ENCODE measurements at places on chromosomes 5 and 9. TPM values are rescaled to one million over a fixed set of nuclear protein-coding genes. Genes with fewer than 3 reads are reported as not detected.

The SPINK6 gene
- not detected for total RNA-seq

The NDOR1 gene
- 2.4 TPM for total RNA-seq

The IRGM gene
- total RNA-seq: not detected

The AIF1L gene
- 0.60 TPM for total RNA-seq

The MEIKIN gene
- total RNA-seq: not detected

The JAKMIP2 gene
- not detected for total RNA-seq

The FBP2 gene
- not detected for total RNA-seq

The CCL19 gene
- not detected for total RNA-seq

The TBC1D2 gene
- total RNA-seq: 0.99 TPM

The GAS1 gene
- total RNA-seq: 1.6 TPM

The LCNL1 gene
- total RNA-seq: not detected

The CARD6 gene
- total RNA-seq: 27.0 TPM

GRCh38 chr9:123353984-123354591 is 1.9 kb upstream of the CRB2 start:
- peak; percentile 75 for DNase-seq

GRCh38 chr5:136090319-136090718 is 42.3 kb upstream of the SMAD5 start:
- DNase-seq: no peak

DNA sequence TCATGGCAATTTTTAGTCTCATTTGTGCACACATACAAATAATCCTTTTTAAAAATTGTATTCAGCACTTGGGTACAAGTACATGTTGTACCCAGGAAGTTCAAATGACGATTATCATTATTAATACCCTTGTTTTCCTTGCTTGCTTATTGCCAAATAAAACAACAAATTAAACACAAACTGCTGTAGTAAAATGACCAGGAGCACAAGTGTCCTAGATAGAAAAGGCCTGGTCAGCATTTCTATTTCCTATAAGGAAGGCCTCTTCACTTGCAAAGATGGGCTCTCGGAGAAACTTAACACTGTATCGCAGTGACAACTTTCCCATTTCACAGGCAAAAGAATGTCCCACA is 34.7 kb upstream of the PLPP1 start:
- DNase-seq: no peak

DNA sequence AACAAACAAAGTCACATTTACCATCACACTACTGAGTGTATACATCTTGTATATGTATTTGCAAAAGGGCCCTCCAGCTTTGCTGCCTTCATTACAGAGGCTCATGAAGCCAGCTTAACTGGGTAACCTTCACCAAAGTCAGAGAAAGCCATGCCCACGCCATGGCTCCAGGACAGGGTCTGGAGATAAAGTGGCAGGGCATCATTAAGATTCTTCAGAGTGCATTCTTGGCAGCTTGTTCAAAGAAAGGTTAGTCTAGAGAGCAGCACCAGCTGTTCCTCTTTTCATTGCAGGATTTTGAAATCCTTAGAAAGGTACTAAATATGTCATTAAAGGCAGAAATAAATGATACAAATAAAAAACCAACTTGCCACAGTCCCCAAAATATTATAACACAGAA is 333.2 kb downstream of the NDUFS4 start:
- no peak for DNase-seq

DNA sequence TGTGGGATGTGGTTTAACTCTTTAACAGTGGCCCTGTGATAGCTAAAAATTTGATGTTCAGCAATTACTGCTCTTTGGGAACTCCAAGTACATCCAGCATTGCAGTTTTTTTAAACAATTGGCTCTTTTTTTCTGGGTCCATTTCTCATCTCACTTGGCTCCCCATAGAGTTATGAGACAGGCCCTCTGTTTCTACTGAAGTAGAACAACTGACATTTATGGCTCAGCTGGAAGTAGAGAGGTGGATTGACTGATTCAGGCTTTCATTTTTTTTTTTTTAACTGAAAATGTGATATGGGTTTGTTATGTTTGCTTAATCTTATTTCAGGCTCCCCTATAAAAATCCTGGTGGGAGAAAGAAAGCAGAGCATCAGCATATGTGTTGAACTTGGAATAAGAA is 96.6 kb upstream of the CD180 start:
- DNase-seq: no peak

DNA sequence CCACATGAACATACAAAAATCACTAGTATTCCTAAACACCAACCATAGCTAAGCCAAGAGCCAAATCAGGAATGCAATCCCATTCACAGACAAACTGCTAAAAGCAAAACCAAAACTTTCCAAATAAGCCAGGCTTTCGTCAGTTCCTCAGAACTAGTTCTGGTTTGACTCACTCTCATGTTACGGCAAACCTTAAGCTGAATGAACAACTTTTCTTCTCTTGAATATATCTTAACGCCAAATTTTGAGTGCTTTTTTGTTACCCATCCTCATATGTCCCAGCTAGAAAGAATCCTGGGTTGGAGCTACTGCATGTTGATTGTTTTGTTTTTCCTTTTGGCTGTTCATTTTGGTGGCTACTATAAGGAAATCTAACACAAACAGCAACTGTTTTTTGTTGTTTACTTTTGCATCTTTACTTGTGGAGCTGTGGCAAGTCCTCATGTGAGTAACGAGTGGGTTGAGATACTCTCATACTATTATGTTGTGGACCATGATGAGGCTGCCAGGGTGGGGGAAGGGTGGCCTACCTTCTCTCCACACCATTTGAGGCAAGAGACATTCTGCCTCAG is at the start of gene PDCD1LG2:
PDCD1LG2 (plus strand) TSS at position 172 of the 572 bp plus-strand sequence. CDS start 12,016 bp downstream, outside the sequence.
- DNase-seq: peak; percentile 54

DNA sequence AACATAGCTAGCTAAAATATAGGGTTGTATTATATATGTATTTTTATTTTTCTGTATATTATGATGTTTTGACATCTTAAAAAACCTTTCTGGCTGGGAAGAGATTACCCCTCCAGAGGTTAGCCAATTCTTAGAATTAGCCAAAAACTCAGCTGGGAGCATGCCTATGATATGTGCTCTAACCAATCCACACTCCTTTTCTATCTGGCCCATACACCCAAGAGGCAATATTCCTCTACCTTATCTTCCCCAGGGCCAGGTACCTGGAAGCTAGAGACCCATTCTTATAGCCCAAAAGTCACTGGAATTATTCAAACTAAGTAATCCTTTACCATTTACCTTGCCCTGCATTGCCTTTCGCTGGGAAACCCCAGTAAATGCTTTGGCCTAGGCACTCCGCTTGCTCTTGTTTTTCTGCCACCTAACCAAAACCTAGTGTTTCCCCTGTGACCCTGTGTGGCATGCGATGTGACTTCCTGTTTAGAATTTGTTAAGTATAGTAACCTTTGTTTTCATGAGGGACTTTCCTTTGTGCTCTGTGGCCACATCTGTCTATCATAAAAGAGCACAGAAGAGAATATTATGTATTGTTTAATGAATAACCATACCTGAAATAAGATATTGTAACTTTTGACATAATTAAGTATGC is 37.4 kb downstream of the CSNK1G3 start:
- DNase-seq: peak; percentile 53

- no peak for DNase-seq
Observed at GRCh38 chr5:178281331-178281730, 48.7 kb upstream of the PHYKPL start.

DNA sequence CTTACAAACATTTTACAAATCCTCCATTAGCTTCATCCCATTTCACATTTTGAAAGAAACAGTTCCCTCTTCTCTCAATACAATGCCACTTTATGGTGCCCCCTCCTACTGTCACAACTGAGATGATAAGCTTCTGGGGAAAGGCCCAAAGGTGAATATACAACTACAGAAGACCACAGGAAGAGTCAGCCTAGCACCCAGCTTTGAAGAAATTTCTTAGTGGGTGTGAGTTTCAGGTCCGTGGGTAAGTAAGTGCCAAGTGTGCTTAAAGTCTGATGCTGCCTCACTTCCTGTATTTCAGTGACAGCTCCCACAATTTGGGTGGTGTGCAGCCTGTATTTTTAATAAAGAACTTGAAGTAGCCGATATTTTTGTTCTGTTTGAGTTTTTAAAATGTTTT is 68.1 kb downstream of the ARHGEF28 start:
- no peak for DNase-seq

GRCh38 chr5:154236536-154237375 is 46.2 kb downstream of the GALNT10 start:
- DNase-seq: no peak

DNA sequence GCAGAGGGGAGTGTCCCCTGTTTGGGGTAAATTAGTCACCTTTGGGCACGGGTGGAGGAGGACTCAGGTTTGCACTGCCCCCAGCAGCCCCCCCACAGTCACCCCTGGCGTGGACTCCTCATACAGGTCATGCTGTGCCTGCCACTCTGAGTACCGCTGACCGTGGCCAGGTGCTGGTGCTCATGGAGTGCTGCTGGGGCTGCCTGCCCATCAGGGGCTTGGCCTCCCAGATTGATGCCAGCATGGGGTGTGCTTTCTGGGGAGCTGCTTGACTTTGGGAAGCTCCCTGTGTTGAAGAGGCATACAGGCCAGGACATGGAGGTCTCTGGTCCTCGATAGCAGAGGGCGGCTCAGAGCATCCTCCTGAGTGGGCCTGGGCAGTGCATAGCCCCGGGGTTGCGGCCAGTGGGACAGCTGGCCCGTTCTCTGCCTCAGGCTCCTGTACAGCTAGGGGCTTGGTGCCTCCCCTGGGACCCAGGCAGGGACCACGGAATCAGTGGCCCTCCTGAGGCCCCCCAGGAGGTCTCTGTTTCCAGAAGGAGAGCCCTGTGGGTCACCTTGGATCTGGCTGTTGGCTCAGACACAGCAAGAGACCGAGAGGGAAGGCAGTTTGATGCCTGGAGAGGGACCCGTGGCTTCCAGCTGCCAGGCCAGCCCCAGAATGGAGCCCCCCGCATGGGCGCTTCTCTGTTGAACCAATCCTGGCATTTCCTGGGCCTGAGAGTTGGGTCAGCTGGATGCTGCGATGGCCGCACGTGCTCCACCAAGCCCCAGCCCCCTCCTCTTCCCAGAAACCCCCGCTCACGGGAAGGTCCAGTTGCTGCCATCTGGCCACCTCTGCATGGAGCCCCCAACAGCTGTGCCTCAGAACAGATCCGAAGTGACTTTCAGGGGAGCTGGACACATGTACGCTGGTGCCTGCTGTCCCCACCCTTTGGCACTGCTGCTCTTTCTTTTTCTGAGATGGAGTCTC is 6.1 kb upstream of the AJM1 start:
- no peak for DNase-seq

DNA sequence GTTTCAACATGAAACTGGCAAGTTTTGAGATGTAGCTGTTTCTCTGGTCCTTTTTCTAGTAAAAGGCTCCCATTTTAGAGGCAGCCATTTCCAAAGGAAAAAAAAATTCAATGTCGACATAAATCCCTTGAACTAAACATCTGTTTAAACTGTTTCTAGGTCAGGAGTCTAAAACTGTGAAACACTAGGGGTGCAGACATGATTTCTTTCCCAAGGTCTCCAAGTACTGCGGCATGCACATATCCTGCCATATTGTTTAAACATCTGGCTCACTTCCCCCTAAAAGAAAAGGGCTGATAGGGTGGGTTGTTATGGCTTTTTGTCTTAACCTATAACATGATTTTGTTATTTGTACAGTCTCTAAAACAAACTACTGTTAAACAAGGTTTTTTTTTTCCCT is 51.1 kb downstream of the NFIB start:
- DNase-seq: no peak

GRCh38 chr9:123356851-123357742 is 1.1 kb downstream of the CRB2 start:
- no peak for DNase-seq

DNA sequence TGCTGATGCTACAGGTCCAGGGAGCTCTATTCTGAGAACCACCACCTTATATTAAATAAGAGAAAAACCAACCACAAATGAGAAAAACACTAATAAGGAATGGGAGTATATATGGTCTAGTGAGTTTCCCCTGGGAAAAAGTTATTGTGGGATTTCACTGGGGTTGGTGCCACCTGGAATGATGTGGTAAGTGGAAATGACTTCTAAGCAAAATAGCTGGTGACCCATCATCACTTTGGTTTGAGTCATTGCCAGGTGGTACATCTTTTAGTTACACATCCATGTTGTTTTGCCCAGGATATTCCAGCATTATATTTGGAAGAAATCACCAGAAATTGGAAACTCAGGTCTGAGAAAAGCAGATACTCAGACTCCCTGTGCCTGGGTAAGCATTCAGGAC is 437.3 kb downstream of the DTWD2 start:
- DNase-seq: no peak

- DNase-seq: no peak
Observed at GRCh38 chr9:129381481-129381957, 203.5 kb upstream of the IER5L start.

GRCh38 chr5:53017383-53017782 is 28.2 kb downstream of the ITGA2 start:
- DNase-seq: no peak

DNA sequence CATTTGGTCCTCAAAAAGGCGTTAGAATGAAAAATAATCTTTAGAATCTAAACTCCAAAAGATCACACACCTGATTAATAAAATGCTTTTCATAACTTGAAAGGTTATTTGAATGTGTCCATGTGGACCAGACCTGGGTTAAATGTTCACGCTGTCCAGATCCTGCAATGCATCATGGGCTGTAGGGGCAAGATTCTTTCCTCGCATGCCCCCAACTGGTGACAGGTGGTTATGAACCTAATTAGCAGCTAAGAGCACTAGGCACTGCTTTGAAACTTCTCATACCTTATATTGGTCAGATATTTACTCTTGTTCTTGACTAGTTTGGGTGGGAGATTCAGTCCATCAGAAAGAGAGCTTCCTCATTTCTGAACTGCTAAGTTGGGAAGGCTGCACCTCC is 19.3 kb upstream of the PIP5K1B start:
- peak; percentile 60 for DNase-seq

DNA sequence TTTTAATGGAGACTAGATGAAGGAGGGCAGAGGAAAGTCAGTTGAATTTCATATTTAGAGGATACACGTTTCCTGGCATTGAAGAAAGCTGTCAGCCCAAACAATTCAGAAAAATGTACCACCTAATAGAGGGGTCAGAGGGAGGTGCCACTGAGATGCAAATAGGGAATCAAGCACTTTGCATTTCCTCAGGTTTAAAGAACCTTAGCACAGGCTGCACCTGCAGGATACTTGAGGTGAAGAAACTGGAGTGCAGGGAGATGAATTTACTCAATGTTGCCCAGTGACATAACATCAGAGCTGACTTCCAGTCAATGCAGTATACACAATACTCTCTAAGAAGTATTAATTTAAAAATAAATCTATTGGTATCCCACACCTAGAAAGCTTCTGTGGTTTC is 67.0 kb upstream of the MAST4 start:
- DNase-seq: no peak

GRCh38 chr5:40376566-40376965 is 303.1 kb upstream of the PTGER4 start:
- no peak for DNase-seq

DNA sequence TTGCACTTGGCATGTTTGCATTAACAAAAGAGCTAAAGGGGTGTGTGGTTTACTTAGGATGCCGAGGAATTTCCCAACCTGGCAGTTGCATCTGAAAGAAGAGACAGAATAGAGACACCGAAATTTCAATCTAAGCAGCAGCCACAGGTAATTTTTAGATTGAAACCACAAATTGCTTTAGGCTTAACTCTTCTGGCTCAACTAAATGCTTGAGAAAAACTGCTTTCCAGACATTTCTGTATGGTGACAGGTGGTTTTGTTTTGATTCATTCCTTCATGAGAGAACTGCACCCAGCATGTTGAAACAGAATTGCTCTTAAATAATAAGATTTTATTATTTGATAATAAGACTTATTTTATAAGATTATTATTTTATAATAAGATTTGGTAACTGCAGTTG is 21.5 kb downstream of the SECISBP2 start:
- DNase-seq: no peak

Measured in lung microvascular endothelial cell (primary cell).